ENCODE measurements at places on chromosomes 12 and 14. TPM values are rescaled to one million over a fixed set of nuclear protein-coding genes. Genes with fewer than 3 reads are reported as not detected.

Gene DLGAP5
- 0.10 TPM for polyA plus RNA-seq

Gene BDKRB1
- 4.4 TPM for polyA plus RNA-seq

Gene CLECL1
- polyA plus RNA-seq, result 0.09 TPM

Gene GIT2
- polyA plus RNA-seq, result 13.9 TPM

Gene MGST1
- 235 TPM for polyA plus RNA-seq

Gene CCDC38
- not detected for polyA plus RNA-seq

Gene TEX22
- not detected for polyA plus RNA-seq

Gene PLCZ1
- polyA plus RNA-seq, result not detected

Gene KRT77
- 0.01 TPM for polyA plus RNA-seq

Gene TAS2R13
- not detected for polyA plus RNA-seq

Gene ACSS3
- polyA plus RNA-seq, result 27.9 TPM

Gene FGF23
- not detected for polyA plus RNA-seq

Gene SLC6A15
- not detected for polyA plus RNA-seq

Gene KRT2
- polyA plus RNA-seq, result not detected

Gene CDKN1B
- 24.1 TPM for polyA plus RNA-seq

Gene CELA1
- polyA plus RNA-seq, result not detected

Gene LRRC9
- polyA plus RNA-seq, result not detected

Gene GLIPR1L2
- polyA plus RNA-seq, result 0.71 TPM

Gene VRTN
- polyA plus RNA-seq, result not detected

Gene KDM2B
- polyA plus RNA-seq, result 9.8 TPM

Gene DEPDC4
- polyA plus RNA-seq, result 1.4 TPM

Gene OR4Q3
- polyA plus RNA-seq, result not detected

Gene HHIPL1
- 0.90 TPM for polyA plus RNA-seq

Gene GALNT6
- polyA plus RNA-seq, result 4.5 TPM

Gene RTL1
- not detected for polyA plus RNA-seq

Gene SERPINA12
- not detected for polyA plus RNA-seq

Gene KLHDC1
- 1.2 TPM for polyA plus RNA-seq

Gene KRT85
- polyA plus RNA-seq, result not detected

Gene CARMIL3
- polyA plus RNA-seq, result 0.10 TPM

Gene ARMH4
- 1.9 TPM for polyA plus RNA-seq

Gene OR4Q2
- not detected for polyA plus RNA-seq

Gene ESPL1
- 0.55 TPM for polyA plus RNA-seq

Gene CD9
- 45.8 TPM for polyA plus RNA-seq

Gene TAS2R43
- not detected for polyA plus RNA-seq
